ENCODE measurements at places on chromosomes 4 and X.

DNA sequence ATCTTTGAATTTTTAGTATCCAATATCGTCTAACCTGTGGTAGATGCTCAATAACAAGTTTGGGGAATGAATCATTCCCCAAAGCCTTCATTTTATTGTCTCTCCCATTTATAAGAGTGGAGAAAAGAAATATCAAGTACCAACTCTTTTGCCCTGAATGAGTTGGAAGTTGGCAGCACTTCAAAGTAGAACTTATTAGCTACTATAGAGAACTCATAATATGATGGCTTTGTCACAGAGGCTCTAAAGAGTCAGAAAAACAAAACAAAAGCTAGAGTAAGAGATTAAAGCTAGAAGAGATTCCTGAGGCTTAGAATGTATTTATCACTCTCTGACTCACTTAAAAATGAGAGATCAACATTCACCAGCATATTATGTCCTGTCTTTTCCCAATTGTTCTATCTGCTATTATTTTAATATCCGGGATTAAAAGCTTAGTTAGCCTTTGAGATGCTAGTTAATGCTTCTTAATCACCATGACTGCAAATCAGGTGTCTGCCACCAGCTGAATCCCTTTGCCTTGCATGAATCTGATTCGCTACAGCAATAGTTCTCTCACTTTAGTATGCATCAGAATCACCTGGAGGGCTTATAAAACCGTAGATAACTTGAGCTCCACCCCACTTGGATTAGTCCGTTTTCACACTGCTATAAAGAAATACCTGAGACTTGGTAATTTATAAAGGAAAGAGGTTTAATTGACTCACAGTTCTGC lies 77.9 kb downstream of the PALLD start:
- no peak for DNase-seq

GRCh38 chr4:24229978-24230377 lies 340.1 kb upstream of the PPARGC1A start:
- no peak for DNase-seq

DNA sequence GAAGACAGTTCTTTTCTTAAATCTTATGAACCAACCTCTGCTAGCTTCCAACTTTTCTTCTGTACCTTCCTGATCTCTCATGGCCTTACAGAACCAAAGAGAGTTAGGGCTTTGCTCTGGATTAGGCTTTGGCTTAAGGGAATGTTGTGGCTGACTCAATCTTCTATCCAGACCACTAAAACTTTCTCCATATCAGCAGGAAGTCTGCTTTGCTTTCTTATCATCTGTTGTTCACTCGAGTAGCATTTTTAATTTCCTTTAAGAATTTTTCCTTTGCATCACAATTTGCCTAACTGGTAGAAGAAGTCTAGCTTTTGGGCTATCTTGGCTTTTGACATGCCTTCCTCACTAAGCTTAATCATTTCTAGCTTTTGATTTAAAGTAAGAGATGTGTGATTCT lies 167.0 kb downstream of the TBCK start:
- DNase-seq: no peak

- no peak for DNase-seq
Measured at GRCh38 chr4:9771034-9771433, 10.4 kb upstream of the DRD5 start.

- DNase-seq: no peak
Measured at GRCh38 chrX:40240844-40241243, 143.1 kb upstream of the BCOR start.

GRCh38 chrX:140817943-140818342 lies 108.4 kb downstream of the LINC00632 start:
- no peak for DNase-seq

- DNase-seq: no peak
Measured at GRCh38 chr4:79446145-79446544, 38.1 kb upstream of the GK2 start.

- no peak for DNase-seq
Measured at GRCh38 chrX:154381271-154381670, 2.2 kb downstream of the EMD start.

DNA sequence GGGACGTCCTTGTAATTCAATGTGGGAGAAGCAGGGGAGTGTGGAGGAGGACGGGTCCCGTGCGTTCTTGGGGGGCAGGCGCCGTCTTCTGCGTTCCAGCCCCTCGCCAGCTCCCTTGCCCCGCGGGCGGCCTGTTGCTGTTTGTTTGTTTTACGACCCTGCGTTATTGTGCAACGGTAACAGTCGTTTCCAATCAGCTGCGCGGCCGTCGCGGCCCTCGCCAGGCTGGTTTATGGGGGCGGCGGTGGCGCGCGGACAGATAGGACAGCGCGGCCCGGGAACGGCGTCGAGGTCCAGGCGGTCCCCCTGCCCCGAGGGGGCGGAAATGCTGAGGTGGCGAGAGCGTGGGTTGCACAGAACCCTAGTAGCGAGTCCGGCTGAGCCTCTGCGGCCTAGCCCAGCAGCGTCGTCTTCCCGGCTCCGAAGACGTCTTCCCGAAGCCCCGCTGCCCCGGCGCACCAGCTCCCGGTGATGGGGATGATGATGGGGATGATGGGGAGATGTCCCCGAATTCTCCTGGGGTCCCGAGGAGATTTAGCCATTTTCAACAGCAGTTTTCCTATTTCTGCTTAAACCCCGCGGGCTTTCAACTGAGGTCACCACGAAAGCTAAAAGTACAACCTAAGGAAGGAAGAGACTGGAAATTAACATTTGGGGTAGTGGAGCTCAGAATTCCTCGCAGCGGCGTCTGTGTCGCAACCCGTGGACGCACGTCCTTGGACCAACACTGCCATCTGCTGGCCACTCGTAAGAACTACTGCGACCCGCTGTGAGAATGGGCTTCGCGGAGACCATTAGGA lies 4.8 kb downstream of the PDGFRA start:
- peak; percentile 53 for DNase-seq

GRCh38 chr4:3470244-3471097 lies 7.4 kb downstream of the DOK7 start:
- DNase-seq: no peak

GRCh38 chrX:71102292-71102691 lies 4.2 kb downstream of the CXorf65 start:
- no peak for DNase-seq

DNA sequence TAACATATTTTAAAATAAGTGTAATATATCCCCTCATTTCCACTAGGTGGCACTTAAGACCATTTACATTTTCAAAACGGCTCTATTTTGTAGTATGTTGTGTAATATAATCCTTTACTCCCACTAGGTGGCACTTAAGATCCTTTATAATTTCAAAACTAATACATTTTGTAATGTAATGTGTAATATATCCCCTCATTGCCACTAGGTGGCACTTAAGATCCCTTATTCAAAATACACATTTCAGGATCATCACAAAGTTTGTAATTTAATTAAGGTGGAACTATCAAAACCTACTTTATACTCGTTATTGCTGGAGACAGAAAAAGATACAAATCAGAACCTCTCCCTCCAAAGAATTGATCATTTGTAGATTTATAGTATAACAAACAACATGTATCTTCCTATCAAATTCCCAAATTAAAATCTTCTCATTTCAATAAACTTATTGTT lies 132.5 kb downstream of the ARHGAP6 start:
- DNase-seq: no peak

DNA sequence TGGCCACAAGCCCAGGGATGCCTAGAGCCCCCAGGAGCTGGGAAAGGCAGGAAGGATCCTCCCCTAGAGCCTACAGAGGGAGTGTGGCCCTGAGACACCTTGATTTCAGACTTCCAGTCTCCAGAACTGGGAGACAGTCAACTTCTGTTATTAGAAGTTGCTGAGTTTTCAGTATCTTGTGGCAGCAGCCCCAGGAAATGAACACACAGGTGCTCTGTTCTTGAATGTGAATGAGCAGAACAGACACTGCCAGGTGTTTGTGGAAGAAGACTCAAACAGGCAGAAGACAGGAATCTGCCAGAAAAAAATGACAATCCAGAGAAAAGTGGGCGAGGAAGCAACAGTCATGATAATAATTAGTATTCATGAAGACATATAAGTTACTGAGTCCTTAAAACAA lies 64.5 kb upstream of the STS start:
- DNase-seq: no peak

DNA sequence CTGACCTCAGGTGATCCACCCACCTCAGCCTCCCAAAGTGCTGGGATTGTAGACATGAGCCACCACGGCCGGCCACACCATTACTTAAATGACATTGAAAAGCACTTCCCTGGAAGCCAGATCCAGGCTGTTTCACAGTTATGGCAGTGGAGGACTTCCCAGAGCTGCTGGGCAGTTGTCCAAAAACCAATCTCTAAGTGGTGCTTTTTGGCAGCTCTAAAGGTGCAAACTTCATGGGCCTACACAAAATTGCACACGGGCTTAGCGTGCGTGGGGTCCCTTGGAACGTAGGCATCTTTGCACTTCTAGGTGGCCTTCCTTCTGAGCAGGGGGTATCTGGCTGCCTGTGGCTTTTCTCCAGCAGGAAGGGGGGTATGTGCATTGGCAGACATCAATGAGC lies 172.3 kb downstream of the SHOX start:
- DNase-seq: no peak

DNA sequence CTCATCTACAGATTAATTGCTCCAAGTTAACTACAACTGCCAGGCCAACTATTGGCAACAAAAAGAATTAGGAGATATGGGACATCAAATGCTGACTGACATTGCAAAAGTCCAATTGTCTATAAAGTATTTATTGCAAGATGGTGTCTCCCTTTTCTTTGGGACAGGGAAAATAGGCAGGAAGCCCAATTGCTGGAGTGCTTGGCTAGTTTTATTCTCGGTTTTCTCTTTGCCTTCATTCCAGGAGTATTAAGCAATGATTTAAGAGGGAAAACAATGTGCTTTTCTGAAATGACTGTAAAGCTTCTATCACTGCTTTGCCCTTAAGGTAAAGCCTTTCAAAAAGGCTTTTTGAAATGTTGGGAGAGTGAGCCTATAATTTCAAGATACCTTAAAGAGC lies 62.8 kb upstream of the DIAPH2 start:
- DNase-seq: no peak

DNA sequence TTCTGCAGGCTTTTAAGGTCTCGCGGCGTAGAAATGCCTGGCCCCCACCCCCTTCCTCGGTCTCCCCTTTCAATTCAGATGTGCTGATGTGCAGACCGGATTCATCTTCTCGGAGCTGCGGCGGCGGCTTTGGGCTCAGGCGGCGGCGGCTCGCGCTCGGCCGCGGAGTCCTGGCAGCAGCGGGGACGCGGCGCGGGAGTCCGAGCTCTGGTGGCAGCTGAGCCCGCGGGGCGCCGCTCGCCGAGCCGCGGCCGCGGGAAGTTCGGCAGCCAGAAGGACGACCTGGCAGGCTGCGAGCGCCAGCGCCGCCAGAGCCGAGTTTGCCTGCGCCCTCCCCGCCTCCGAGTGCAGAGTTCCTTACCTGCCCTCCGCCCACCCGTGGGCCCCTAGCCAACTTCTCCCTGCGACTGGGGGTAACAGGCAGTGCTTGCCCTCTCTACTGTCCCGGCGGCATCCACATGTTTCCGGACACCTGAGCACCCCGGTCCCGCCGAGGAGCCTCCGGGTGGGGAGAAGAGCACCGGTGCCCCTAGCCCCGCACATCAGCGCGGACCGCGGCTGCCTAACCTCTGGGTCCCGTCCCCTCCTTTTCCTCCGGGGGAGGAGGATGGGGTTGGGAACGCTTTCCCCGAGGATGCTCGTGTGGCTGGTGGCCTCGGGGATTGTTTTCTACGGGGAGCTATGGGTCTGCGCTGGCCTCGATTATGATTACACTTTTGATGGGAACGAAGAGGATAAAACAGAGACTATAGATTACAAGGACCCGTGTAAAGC lies 448 bp downstream of the TLL1 start:
- no peak for DNase-seq

DNA sequence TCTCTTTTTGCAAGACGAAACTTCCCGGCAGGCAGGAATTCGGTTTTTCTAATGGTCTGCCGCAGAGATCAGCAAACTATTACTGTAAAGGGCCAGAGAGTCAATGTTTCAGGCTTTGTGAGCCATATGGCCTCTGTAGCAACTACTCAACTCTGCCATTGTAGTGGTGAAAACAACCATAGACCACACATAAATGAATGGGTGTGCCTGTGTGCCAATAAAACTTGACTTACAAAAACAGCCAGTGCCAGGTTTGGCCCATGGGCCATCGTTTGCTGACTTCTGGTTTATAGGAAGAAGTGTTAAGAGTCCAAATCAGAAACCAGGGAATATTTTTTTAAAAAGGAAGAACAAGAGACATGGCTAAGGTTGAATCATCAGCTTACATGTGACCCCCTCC lies 163.0 kb downstream of the SH3KBP1 start:
- DNase-seq: no peak

GRCh38 chr4:53322696-53323095 lies 43.2 kb downstream of the SCFD2 start:
- DNase-seq: no peak

DNA sequence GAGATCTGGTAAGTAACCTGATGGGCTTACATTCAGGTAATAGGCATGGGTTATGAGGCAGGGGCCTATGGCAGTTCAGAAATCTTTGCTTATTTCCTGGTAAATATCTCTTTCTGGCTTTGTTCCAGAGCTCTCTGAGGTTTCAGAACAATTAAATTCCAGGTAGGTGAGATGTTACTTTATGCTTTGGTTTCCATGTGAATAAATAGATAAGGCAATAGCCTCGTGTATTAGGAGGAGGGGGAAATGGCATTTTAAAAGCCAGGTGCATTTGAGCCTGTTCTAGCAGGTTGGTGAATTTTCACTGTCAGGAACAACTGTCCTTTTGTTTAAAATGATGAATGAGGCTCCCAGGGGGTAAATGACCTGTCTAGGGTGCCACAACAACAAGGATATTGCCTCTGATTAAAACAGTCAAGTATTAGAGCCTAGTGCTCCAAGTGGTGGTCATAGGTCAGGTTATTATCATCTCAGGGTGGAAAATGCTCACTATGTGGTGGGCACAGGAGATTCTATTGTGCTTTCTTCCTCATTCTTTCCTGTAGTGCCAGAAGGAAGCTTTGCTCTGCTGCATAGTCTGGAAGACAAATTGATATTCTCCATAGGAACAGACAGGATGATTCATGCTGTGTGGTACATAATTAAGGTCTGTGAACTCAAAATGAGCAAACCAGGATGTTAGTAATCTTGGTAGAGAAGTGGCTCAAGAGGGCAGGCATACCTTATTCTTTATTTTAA lies 296.2 kb downstream of the INPP4B start:
- no peak for DNase-seq

Data from activated T-helper 9 cell treated with anti-CD3 and anti-CD28 coated beads, Interleukin-2, amount 50 U/mL, for 16 hours (primary cell).